ENCODE measurements at places on chromosomes 4 and X. TPM values are rescaled to one million over a fixed set of nuclear protein-coding genes. Genes with fewer than 3 reads are reported as not detected.

The ALAS2 gene
- total RNA-seq: 0.89 TPM

The DIPK2B gene
- total RNA-seq: 14.4 TPM

The ANOS1 gene
- 46.2 TPM for total RNA-seq

The FAM9C gene
- total RNA-seq: not detected

DNA sequence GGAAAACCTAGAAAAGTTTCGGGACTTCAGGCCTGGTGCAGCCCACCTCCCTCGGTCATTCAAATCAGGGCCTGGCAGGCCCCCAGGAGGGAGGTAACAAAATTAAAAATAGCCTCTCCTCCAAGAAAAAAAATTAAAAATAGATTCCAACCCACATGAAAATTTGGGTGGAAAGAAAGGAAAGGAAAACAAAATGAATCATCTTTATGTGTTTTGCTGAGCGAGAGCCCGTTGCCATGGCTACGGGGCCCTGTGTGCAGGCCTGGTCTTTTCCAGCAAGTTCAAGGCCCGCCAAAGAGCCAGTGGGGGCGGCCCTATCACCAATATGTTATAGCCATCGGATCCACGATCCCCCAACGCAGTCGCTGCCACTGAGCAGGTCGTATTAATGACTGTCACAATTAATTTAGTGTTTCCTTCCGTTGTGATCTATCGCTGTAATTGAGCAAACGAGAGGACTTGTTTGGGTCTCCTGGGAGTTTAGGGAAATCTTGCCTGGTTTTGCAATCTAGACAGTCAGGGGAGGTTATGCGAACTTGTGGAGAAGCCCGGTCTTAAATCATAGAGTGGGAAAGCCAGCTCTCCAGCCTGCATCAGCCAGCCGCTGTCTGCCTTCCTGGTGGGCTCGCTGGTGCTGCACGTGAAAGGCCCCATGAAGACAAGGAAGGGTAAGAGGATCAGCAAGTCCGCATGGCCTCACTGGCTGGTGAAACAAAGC is 452.4 kb downstream of the BCOR start:
- H3K27me3 ChIP-seq: no peaks in the 10 kb centered on the region
- peak; percentile 44 for DNase-seq
- no peak overlapping the region for H3K4me3 ChIP-seq
- H3K27ac ChIP-seq: peak overlapping the region; percentile 36
- no peaks in the 10 kb centered on the region for H3K4me1 ChIP-seq
